ENCODE measurements at places on chromosomes 7 and 10.

DNA sequence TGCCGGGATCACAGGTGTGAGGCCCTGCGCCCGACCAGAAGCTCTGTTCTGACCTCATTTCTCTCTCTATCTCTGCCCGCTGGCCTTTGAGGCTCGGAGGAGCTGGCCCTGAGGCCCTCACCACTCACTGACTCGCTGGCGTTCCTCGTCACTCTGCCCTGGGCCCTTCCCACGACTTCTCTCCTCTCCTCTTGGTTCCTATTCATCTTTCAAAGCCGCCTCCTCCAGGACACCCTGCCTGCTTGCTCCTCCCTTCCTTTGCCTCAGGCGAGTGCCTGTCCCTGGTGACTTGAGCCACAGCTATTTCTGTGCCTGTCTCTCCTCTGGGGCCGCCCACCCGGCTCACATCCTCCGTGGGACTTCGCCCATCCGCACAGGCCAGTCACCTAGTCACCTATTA is 17.3 kb upstream of the ADGRA1 start:
- DNase-seq = no peak

DNA sequence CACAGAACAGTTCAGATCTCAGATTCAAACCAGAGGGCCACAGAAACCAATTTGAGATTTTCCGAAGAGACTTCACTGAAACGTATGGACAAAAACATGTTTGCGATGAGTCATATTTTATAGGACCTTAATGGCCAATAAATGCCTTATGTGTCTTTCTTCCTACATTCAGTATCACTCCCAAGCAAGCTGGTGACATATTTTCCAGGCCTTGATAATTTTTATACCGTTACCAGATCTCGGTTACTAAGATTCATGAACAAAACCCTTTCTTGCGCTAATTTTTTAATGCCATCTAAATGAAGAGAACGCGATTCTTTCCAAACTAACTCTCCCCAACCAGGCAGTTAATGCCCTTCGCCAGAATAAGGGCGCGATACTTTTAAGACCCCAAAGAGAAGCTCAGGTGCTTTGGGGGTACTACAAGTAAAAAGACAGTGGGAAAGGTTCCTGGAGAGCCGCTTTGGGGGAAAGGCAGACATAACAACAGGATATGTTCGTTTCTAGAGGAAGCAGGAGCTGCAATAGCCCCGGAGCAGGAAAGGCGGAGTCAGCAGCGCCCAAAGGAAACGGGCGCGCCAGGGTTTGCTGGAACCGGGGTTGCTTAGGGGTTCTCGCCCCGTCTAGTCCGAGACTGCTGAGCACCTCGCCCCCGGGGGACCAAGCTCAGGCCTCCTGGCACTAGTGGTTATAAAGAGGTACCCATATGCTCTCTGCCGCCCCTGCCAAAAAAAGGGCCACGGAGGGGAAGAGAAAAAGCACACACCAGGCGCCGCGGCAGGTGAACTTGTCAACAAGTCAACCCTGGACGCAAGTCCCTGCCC is 884 bp downstream of the ICA1 start:
- peak; percentile 78 for DNase-seq

DNA sequence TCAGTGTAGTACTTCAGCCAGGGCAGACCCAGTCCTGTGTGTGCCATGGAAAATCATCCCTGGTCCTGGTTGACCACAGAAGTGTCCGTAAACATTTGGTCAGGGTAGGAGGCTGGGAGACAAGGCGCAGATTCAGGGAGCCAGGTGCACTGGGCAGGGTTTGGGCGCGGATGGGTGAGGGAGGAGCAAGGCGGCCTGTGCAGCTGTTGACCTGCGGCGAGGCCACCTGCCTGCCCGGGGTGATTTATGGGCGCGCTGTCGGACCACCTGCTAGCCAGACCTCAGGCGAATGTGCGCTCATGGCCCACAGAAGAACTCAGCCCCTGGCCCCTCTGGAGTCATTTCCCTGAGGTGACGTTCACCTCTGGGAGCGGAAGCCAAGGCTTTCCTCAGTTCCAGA is 6.6 kb downstream of the SFRP5 start:
- no peak for DNase-seq

DNA sequence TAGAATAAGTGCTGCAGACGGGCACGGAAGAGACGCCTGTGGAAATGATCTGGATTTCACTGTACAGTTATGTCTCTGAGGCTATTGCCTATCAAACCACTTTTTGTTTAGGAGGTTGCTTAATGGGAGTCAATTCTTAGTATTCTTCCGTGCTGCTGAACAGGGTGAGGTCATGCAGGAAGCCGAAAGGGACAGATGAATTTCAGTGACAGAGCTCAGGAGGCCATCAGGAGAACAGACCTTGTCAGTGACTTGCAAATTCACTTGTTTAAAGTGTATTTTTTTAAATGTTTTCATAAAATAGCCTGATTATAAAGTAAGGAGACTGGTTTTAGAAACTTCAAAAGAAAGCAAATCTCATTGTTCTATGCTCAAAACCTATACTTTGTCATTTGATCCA is 58.9 kb downstream of the XRCC2 start:
- DNase-seq = no peak

- DNase-seq = peak; percentile 2
Observed at GRCh38 chr7:98051118-98051744, 55.4 kb upstream of the LMTK2 start.

- no peak for DNase-seq
Observed at GRCh38 chr10:59068581-59069191, 107.8 kb upstream of the PHYHIPL start.

DNA sequence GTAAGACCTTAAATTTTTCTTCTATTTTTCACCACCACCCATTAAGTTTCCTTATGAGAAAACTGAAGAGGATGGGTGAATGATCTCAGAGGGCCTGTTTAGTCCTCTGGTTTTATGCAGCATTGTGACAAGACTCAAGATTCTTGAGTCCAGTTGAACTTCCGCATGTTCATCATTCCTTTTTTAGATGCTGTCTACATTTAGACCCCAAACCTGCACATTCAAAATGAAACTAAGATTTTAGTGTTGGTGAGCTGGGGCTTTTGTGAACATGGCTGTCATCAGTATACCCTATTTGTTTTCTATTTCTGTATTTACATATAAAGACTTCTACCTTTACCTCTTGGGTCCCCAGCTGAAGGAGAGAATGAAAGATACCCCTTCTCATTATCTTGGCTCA is 31.1 kb downstream of the NET1 start:
- DNase-seq = no peak

- DNase-seq = no peak
Observed at GRCh38 chr10:118209215-118209614, 132.9 kb downstream of the FAM204A start.

Data from hematopoietic multipotent progenitor cell treated with erythropoietin and hydrocortisone succinate and interleukin-3 and kit ligand, for 4 days (in vitro differentiated cells).